ENCODE measurements at places on chromosomes 6 and 20. TPM values are rescaled to one million over a fixed set of nuclear protein-coding genes. Genes with fewer than 3 reads are reported as not detected.

Gene LY6G6D
- not detected for total RNA-seq

Gene MAVS
- 32.8 TPM for total RNA-seq

Gene KIF13A
- total RNA-seq, result 22.7 TPM

Gene TRMT6
- total RNA-seq, result 10.3 TPM

Gene MRPS26
- 37.0 TPM for total RNA-seq

Gene CGA
- total RNA-seq, result not detected

Gene FAM217A
- not detected for total RNA-seq

Gene ERVFRD-1
- not detected for total RNA-seq

Gene TPBG
- total RNA-seq, result 41.9 TPM

Gene PSORS1C2
- not detected for total RNA-seq

Gene FAM83C
- not detected for total RNA-seq

Gene FLRT3
- total RNA-seq, result not detected

Gene SYNGAP1
- total RNA-seq, result 8.1 TPM

Gene SPATA25
- 1.7 TPM for total RNA-seq

Gene XKR7
- not detected for total RNA-seq

Gene RNF182
- 0.12 TPM for total RNA-seq

Gene IRF4
- total RNA-seq, result not detected

Gene TTK
- 0.54 TPM for total RNA-seq

Gene THBD
- total RNA-seq, result 4.2 TPM

Gene HAO1
- not detected for total RNA-seq

Gene TRIM15
- total RNA-seq, result not detected

Gene FNDC1
- total RNA-seq, result 1.7 TPM

Gene TAAR2
- total RNA-seq, result not detected

Gene TBXT
- total RNA-seq, result not detected

Gene NRSN1
- not detected for total RNA-seq

Gene HDAC2
- total RNA-seq, result 59.3 TPM

Gene SIRPD
- total RNA-seq, result not detected

Gene PRDM13
- not detected for total RNA-seq

Gene USP49
- total RNA-seq, result 3.0 TPM

Gene SRMS
- total RNA-seq, result not detected

Gene MYMX
- not detected for total RNA-seq

Gene THEMIS
- total RNA-seq, result not detected

Gene PI16
- not detected for total RNA-seq

Gene HLA-DMB
- total RNA-seq, result not detected

Gene HCRTR2
- not detected for total RNA-seq

Gene PDE7B
- 41.9 TPM for total RNA-seq

Gene FARS2
- total RNA-seq, result 14.4 TPM

Gene PKIB
- 0.29 TPM for total RNA-seq

Gene SLC16A10
- total RNA-seq, result not detected

Gene HSPA12B
- 1.1 TPM for total RNA-seq

Gene CHRNA4
- 0.05 TPM for total RNA-seq

Gene WFDC2
- total RNA-seq, result not detected

Gene TMC2
- total RNA-seq, result not detected

Gene SLPI
- total RNA-seq, result not detected

Gene RIPOR3
- total RNA-seq, result 2.5 TPM

Measured in cardiac ventricle fibroblast (primary cell).